ENCODE measurements at places on chromosomes 1 and 21. TPM values are rescaled to one million over a fixed set of nuclear protein-coding genes. Genes with fewer than 3 reads are reported as not detected.

The TRABD2B gene
- total RNA-seq = 4.0 TPM

The CCDC27 gene
- total RNA-seq = not detected

The SLC44A5 gene
- total RNA-seq = 0.05 TPM

The RGS8 gene
- not detected for total RNA-seq

The IGFN1 gene
- 0.41 TPM for total RNA-seq

The NTMT2 gene
- total RNA-seq = not detected

The FNBP1L gene
- total RNA-seq = 26.6 TPM

The C1orf50 gene
- total RNA-seq = 2.6 TPM

The ETNK2 gene
- 27.6 TPM for total RNA-seq

The DBT gene
- 3.9 TPM for total RNA-seq

The CTSK gene
- 1.6 TPM for total RNA-seq

Measured in A549 treated with AZD2906 at 1 μM for 4 hours (cell line).